ENCODE measurements at places on chromosomes 1 and 21.

- no peak for DNase-seq
These were observed 34.9 kb upstream of the CDC42BPA start for GRCh38 chr1:227353186-227353585.

GRCh38 chr21:33441489-33442477 lies 38.0 kb downstream of the TMEM50B start:
- no peak for DNase-seq

DNA sequence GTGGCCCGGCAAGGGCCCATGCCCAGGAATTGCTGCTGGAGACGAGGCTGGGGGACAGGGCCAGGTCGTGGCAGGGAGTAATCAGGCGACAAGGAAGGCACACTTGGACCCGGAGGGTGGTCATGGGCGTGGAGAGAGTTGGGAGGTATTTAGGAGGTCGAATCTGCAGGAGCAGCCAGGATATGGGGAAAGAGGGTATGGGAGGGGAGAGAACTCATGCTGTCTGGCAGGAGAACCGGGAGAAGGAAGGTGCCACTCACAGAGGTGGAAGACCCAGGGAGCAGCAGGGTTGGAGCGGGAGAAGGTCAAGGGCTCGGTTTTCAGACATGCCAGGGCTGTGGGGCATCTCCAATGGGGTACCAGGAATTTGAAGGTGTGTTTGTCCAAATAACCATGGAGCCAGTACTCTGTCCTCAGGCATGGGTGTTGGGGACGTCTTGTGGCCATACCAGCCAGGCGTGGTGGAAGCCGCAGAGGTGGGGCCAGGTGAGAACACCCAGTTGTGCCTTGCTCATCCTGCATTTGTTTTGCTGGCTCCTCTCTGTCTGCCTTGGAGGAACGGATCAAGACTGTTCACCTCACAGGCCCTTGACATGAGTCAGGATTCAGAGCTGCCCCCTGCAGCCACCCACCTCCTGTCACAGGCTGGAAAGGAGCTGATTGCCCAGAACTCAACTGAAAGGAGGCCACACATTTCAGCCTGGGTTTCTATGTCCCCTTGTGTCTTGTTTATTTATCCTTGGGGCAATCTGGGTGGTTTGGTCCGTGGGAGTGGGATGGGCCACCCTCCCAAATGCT lies 111.6 kb downstream of the SPSB1 start:
- DNase-seq: no peak

DNA sequence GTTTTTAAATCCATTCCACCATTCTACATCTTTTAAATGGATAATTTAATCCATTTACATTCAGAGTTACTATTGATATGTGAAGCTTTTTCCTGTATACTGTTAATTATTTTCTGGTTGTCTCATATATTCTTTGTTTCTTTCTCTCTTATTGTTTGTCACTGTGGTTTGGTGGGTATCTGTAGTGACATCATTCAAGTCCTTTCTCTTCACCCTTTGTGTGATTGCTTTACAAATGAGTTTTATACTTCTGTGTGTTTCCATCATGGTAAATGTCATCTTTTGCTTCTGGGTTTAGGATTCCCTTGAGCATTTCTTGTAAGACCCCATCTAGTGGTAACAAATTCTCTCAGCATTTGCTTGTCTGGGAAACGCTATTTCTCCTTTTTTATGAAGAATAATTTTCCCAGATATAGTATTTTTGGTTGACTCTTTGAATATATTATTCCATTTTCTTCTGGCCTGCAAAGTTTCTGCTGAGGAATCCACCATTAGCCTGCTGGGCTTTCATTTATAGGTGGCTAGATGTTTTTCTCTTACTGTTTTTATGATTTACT lies 10.2 kb downstream of the LY9 start:
- DNase-seq: no peak

GRCh38 chr21:26686278-26686677 lies 113.2 kb upstream of the CYYR1 start:
- peak; percentile 45 for DNase-seq

Data from CD4-positive, alpha-beta T cell treated with Interleukin-17A for 1 hour (primary cell).